Stimulated activated naive CD4-positive, alpha-beta T cell (primary cell): ENCODE measurements at places on chromosomes 2 and 18.

DNA sequence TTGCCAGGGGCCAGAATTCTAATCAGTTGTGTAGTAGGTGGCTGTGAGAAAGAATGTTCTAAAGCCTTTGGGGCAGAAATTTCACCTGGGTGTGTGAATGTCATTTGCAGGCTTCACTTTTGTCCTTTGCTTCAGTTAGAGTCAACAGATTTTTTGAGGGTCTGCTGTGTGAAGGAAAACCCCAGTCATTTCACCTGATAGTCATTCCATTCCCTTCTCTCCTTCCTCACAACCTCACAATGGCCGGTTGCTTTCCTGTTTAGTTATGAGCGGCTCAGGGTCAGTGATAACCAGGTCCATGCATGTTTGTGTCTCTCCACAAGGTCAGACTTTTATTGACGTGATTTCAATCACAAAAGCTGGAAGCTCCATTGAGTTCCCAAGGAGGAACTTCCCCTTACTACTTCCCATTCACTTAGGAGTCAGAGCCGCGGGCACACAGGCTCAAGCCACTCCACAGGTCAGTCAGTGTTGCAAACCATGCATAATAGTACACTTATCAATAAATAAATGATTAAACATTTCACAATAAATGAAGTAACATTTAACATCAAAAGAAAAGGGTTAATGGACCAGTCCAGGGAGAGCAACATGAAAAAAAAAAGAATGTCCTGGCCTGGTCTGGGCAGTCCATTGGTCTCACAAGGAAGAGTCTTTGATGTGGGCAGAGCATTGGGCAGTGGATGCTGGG, 74.3 kb downstream of the NPAS2 start:
- no peak for DNase-seq

- no peak for DNase-seq
These were observed 11.3 kb downstream of the RAD51AP2 start for GRCh38 chr2:17506736-17507616.

DNA sequence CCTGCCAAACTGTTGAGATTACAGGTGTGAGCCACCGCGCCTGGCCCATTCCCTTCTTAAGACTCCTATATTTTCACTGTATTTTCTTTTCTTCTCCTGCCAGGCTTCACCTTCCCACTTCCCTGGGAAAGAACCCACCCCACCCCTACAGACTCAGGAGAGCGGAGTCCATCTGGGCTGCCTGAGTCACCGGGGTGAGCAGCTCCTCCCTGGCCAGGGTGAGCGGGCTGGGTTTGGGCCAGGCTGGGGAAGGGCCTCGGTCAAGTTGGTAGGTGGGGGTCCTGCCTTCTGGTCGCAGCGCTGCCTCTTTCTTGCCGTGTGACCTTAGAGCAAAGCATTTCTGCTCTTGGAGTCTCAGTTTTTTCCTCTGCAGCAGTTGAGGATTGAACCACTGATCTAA, 2.1 kb upstream of the GAREM2 start:
- DNase-seq: no peak

DNA sequence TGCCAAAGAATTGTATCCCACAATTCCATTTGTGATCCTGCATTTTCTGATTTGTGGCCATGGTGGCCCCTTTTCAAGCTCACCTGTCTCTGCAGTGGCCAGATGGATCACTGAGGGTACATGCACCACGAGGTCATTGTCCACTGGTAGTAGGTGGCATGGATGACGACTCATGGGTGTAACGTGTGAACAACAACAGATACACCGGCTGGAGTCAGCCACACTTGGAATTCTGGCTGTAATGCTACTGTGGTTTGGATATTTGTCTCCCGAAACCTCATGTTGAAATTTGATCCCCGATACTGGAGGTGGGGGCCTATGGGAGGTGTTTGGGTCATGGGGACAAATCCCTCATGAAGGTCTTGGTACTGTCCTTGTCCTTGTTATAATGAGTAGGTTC, 102.2 kb upstream of the TAF1B start:
- DNase-seq: no peak
